Ovary (tissue), 10 donors: ENCODE measurements at places on chromosomes 6 and 20. TPM values are rescaled to one million over a fixed set of nuclear protein-coding genes. Genes with fewer than 3 reads are reported as not detected.

GRCh38 chr6:130229645-130230044 is 6.9 kb upstream of the SAMD3 start:
- DNase-seq, result no peak

GRCh38 chr6:127026247-127026646 is 92.2 kb upstream of the RSPO3 start:
- DNase-seq, result no peak

- DNase-seq, result no peak
These were observed 507.6 kb downstream of the HAO1 start for GRCh38 chr20:7432612-7433011.

- peak; percentile 70 for DNase-seq
These were observed 129.8 kb downstream of the PREX1 start for GRCh38 chr20:48697845-48698491.

GRCh38 chr20:37453288-37453687 is 67.8 kb upstream of the NNAT start:
- DNase-seq, result no peak

GRCh38 chr6:38792356-38792755 is 77.2 kb downstream of the DNAH8 start:
- DNase-seq, result no peak

DNA sequence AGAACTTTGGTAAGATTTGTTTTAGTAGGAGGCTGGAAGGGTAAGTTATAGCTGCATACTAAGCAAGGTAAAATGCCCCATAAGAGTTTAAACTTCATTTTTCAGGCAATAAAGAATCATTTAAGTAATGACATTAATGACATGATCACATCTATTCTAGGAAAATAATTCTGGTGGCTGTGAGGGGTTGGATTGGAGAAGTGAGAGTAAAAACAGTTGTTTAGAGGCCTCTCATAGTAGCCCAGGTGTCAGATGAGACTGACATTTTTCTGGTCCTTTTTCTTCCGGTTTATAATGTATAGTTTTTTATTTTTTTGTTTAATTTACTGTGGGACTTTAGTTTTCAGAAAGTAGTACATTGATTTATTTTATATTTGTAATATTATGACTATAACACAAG is 40.8 kb downstream of the ITCH start:
- no peak for DNase-seq

- DNase-seq, result no peak
These were observed 38.6 kb downstream of the E2F3 start for GRCh38 chr6:20440296-20440695.

Gene PSMG4
- 23.3 TPM for total RNA-seq

Gene SEL1L2
- 4.7 TPM for total RNA-seq

Gene FAXC
- 2.0 TPM for total RNA-seq

Gene TINAG
- total RNA-seq, result not detected

Gene HLA-DMB
- total RNA-seq, result 11.8 TPM
